ENCODE measurements at places on chromosomes 1 and 21.

DNA sequence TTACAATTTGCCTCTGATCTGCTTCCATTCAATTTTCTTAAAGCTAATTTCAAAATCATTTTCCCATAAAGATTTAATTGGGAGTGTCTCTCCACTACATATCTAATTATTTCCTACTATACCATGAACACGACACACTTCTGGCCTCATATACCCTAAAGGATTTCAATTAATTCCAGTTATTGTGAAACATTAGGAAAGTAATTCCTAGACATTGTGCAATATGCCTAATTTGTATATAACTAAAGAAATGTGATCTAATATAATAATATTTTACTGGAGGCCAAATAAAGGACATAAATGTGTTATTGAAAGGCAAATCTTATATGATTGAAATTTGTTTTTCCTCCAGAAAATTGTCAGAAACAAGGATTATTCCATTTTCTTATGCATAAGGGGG, 727.2 kb upstream of the ADGRL2 start:
- no peak for DNase-seq

- DNase-seq: no peak
These were observed 22.3 kb downstream of the DHRS3 start for GRCh38 chr1:12595757-12596006.

GRCh38 chr1:155938220-155938627, 3.2 kb upstream of the RXFP4 start:
- DNase-seq: peak; percentile 50

GRCh38 chr1:27349784-27350662, 8.2 kb downstream of the SYTL1 start:
- no peak for DNase-seq

DNA sequence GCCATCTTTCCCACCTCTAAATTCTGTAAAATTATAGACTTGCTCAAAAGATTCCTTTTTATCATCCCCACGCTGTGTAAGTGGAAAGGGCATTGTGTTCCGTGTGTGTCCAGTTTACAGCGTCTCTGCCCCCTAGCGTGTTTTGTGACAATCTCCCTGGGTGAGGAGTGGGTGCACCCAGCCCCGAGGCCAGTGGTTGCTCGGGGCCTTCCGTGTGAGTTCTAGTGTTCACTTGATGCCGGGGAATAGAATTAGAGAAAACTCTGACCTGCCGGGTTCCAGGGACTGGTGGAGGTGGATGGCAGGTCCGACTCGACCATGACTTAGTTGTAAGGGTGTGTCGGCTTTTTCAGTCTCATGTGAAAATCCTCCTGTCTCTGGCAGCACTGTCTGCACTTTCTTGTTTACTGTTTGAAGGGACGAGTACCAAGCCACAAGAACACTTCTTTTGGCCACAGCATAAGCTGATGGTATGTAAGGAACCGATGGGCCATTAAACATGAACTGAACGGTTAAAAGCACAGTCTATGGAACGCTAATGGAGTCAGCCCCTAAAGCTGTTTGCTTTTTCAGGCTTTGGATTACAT, 61.9 kb downstream of the POFUT2 start:
- no peak for DNase-seq

DNA sequence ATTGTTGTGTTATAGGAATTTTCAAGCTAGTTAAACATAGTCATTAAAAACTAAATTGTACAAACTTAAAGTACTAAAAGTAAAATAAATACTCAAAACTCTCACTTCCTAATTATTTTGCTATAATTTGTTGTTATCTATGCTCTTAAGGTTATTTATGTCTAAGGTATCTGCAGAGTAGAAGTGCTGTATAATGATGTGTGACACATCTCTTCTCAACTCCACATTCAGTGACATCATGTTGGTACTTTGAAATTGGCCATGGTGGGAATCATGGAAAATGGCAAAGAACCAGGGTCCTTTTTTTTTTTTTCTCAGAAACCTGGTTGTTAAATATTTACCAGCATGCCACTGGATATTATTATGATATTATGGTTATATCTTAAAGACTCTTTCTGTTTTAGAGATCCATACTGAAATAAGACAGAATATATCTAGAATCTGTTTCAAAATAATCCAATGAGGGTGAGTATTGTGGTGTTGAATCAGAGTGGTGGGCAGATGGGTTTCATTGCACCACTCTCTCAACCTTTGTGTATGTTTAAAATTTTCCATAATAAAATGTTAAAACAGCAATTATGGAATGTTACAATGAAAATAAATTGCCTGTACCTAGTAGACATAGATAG, 22.4 kb downstream of the LRRC8B start:
- DNase-seq: no peak

DNA sequence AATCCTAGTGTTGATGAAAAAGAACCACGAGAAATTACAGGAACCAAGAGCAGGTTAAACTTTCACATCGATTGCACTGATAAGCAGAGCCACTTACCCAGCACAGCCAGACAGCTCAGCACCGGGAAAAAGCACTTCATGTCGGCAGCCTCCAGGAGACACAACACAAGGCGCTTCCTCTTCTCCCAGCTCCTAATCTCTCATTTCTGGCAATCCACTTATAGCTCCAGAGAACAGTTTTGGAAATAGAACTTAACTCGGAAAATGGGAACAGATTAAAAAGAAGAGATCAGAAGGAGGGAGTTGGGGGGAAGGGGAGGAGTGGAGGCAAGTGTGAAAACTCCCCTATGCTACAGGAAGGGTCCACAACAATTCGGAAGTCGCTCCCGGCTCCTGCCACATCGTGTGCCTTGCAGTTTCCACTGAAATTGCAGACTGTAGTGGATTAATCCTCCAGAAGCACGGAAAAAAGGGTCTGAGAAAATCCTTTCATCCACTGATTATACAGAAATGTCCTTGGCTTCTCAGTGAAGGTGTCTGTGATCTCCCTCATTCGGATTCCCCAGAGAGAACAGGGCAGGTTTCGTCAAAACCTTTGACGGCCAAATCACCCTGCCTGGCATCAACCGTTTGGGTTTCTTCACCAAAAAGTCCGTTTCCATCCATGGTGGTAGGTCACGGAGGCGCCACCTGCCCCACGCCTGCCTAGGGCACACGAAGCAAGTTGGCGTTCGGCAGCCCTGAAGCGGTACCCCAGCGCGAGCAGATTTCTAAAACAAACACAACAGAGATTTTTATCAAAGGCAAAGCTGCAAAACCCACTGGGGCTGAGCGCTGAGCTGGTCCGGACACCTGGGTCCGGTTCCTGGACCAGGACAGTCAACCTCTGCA, 1.1 kb downstream of the IGSF3 start:
- peak; percentile 16 for DNase-seq

DNA sequence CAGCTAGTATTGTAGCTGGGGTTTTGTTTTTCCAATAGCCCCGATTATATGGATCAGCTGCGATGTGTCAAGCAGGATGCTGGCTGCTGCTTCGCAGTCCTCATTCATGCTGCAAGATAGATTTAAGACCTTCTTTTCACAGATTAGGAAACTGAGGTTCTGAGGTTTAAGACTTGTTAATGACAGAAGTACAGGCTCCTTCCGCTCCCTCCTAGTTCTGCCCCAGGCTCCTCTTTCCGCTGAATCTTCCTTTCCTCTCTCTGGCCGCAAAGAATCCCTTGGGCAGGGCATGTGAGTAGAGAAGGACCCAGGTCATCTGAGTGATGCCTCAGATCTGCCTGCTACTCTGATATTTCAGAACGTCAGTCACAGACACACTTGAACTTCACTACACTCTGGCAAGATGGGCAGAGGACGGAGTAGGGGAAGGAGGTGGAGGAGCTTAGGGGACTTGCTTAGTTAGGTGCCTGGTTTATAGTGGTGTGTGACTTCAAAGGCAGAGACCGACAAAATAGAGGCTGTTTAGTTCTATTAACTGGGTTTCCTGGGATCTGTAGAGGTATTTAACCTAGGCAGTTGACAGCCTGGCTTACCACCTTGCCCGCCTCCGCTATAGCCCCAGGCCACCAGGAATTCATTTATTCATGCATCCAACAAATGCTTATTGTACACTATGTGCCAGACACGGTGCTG, 4.2 kb downstream of the IGSF21 start:
- no peak for DNase-seq

DNA sequence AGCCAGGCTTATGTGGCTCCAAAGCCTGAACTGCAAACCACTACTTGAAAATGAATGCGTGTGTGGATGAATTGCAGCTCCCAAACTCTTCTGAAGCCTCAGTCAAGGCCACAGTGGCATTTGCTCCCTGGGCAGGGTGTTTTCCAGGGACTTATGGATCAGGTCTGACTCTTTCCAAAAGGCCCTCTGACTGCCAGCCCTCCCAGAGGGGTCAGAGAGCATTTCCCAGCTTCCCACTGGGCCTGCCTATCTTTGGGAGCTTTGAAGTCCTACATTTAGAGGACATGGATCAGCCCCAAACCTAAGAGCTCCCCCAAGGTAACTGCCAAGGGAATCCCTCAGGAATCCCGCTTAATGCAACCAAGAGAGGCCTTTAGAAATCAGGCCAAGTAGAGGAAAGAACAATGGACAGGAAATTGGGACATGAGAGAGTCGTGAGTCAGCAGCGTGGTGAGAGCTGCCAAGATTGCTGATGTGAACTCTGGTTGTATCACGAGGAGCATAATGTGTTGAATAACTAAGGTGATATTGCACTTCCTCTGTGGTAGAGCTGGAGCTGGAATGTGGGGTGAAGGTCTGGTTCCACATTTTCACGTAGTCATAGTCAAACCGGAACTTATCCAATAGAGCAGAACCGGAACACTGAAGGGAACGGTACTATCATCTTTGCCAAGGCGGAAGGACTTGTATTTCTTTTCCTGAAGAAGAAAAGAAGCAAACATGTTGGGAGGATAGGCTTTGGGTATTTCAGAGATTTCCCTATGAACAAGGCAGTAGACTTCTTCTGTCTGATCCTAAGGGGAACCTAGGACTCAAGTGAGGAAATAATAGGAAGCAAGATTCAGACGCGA, 99.4 kb upstream of the JUN start:
- no peak for DNase-seq

GRCh38 chr1:8578132-8578877, 239.1 kb downstream of the RERE start:
- no peak for DNase-seq

GRCh38 chr1:154937988-154938386, 1.5 kb upstream of the PMVK start:
- DNase-seq: no peak

GRCh38 chr1:29542548-29542947, 306.2 kb downstream of the PTPRU start:
- DNase-seq: no peak

- DNase-seq: peak; percentile 67
These were observed 534 bp downstream of the C1orf56 start for GRCh38 chr1:151047925-151048644.

GRCh38 chr1:205440476-205441317, 15.1 kb downstream of the BLACAT1 start:
- peak; percentile 47 for DNase-seq

DNA sequence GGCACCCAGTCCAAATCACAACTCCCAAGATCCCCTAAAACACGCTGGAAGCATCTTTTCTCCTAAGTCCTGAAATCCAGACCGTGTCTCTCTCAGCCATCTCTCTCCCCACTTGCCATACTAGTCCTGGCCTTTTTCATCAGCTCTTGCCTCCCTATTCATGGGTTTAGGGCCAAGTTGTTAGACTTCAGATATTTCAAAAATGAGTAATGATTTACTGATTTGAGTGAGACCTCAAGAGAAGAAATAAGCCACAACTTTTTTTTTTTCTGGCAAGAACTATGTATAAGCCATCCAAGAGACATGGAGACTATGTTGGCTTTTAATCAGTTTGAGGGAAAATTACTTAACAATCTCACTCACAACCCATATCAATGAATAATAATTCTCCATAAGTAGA, 62.5 kb downstream of the TBX15 start:
- no peak for DNase-seq

DNA sequence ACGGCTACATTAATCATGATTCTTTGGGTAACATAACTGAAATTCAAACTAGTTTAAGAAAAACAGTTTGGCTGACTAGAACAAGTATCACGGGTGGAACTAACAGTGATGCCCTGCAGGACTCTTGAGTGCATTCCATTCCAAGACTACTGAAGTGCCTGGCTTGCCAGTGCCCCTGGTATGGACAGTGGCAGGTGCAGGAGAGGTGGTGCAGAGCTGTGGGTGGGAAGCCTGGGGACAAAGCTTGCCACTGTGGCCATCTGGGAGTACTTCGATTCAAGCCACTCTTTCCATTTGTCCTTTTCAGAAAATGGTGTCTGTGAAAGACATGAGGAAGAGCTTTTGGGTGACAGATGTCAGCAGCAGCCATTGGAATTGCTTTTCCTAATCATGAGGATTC, 166.5 kb downstream of the RRAGC start:
- no peak for DNase-seq

DNA sequence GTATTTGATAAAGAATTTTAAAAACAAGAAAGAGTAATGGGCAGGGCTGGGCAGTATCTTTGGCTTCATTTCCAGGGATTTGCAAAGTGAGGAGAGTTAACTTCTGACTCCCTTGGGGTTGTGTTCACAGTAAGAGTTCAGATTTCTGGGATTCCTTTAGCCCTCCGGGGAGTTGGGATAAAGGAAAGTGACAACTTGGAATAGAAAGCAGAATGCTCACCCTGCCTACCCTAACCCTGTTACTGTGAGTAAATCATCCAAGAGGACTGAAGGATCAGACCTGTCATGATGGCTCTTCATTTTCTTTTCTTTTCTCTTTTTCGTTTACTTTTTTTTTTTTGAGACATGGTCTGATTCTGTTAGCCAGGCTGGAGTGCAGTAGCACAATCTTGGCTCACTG, 76.1 kb downstream of the CACHD1 start:
- DNase-seq: no peak

DNA sequence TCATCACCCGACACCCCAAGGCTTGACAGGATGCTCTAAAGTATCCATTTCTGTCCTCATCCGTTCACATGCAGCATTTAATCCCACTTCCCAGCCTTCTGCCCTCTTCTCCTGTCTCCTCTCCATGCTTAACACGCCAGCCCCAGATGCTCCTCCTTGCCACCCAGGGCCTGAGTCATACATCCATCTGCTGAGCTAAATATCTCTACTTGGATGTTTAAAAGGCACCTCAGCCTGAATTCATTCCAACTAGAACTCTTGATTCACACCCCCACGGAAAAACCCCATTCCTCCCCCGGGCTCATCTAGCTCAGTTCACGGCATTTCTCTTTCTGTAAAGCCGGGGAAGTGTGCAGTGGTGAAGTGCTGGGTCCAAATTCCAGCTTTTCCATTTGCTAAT, 27.7 kb downstream of the TEX35 start:
- DNase-seq: no peak

GRCh38 chr21:45831991-45832740, 149.4 kb upstream of the COL6A1 start:
- no peak for DNase-seq

DNA sequence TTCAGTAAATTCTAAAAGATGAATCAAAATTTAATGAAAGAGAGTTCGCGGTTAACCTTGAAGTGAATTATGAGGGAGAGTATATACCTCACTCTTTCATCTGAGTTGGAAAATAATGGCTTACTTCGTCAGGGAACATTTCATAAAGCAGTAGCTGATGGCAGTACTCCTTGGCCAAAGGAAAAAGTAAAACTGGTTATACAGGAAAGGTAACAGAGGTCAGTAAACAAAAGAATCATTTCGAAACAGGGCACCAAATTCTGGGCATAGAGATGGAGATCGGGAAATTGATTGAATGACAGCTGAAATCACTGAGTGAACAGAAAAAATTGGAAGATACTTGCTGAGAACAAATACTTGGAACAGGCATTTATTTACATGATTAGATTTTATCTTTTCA, 199.0 kb downstream of the OLFM3 start:
- DNase-seq: no peak

GRCh38 chr1:53460666-53461322, 1.6 kb downstream of the DMRTB1 start:
- no peak for DNase-seq

- DNase-seq: no peak
These were observed 12.4 kb downstream of the SAMSN1 start for GRCh38 chr21:14533499-14534428.

- no peak for DNase-seq
These were observed 175.6 kb upstream of the HP1BP3 start for GRCh38 chr1:20962576-20963258.
